Adipocyte (in vitro differentiated cells): ENCODE measurements at places on chromosomes 11 and 22.
A peak's percentile ranks its signal among the peaks of the same experiment; 100 is the strongest.

- DNase-seq = peak; percentile 88
Measured at GRCh38 chr11:67265633-67266448, 432 bp upstream of the GRK2 start.

GRCh38 chr11:539971-540481, 2.7 kb downstream of the LRRC56 start:
- DNase-seq = no peak

DNA sequence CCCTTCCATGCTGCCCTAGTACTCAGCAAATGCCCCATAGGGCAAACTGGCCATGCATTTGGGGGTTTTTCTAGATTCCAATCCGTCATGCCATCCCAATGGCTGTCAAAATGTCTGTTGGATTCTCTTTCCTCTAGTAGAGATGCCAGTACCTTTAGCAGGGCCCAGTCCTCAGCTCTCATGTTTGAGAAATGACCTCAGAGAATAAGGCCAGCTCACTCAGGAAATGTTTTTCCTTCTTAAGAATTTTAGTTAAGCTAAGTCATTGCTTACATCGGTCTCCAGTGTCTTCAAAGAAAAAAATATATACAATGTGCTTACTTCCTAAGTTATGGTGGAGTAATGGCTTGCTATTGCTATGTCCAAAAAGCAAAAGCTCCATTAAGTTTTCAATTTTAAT, 14.1 kb upstream of the ALKBH3 start:
- peak; percentile 26 for DNase-seq

GRCh38 chr11:12174477-12175143, 64.2 kb downstream of the MICAL2 start:
- DNase-seq = peak; percentile 50
